ENCODE measurements at places on chromosomes 4 and X.

GRCh38 chr4:177532358-177532757 lies 90.1 kb upstream of the AGA start:
- no peak for DNase-seq

DNA sequence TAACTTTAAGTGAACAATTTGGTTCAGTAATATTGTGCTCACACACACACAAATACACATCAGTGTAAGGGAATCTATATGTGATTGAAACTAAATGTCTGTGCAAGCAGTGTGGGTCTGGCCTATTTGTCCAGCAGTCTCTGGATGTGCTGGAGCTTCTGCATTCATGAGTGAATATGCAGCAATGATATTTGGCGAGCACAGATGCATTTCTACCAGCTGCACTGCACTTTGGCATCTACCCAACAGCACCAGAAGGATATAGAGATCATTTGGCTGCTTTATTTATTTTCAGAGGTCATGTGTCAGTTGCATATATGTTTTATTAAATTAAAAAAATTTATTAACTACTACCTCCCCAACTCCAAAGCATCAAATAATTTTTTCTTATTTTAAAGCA lies 613.4 kb upstream of the NR3C2 start:
- no peak for DNase-seq

DNA sequence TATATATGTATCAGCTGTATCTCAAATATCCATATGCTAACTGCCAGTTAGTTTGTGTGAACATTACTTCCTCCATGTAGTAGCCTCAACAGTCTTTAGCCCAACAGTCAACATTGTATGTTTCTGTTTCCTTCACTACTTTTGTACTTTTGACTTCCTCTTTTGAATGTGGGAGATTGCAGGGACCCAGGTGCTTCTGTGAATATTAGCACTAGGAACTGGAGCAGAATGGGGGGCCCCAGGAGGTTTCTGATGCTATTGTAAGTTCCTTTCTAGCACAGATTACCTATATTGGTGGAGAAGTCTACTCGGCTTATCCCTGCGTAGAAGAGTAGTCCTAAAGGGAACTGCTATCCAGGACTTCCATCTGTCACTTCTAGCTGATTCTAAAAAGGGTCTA lies 2.3 kb downstream of the PLAC8 start:
- DNase-seq, result no peak

DNA sequence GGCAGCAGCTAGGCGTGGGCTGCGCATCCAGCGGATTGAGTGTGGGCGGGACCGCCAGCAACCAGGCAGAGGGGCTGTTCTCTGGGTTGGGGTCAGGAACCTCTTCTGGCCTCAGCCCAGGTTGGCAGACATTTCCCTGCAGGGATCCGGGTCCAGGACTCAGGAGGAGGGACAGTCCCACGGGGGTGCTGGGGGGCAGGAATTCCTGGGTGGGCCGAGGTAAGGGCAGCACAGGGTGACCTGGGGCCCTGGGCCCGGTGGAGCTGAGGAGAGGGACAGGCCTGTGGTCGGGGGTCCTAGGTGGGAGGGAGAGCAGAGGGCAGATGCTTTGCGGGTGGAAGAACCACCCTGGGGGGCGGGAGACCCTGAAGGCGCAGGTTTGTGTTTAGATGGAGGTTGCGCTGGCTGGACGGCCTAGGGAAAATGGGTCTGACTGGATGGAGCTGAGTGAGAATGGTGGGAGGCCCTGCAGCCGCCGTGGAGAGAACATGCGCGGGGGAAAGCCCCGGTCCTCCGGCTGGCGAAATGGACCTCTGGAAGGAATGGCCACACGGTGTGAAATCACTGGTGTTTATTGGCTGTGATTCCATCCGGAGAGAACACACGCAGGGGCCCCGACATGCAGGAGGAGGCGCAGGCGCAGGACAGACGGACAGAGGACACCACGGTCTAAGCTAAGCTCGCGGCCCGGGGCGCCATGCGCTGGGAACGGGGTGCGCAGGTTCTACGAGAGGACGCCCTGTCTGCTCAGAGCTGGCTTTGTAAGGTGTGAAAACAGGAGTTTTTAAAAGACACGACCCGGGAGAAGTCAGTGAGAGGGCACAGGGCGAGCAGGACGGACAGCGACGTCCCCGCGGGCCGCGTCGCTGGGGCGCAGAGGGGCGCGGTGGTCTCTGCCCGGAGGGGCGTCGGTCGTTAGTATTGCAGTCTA lies 41.3 kb downstream of the CPLX1 start:
- no peak for DNase-seq

DNA sequence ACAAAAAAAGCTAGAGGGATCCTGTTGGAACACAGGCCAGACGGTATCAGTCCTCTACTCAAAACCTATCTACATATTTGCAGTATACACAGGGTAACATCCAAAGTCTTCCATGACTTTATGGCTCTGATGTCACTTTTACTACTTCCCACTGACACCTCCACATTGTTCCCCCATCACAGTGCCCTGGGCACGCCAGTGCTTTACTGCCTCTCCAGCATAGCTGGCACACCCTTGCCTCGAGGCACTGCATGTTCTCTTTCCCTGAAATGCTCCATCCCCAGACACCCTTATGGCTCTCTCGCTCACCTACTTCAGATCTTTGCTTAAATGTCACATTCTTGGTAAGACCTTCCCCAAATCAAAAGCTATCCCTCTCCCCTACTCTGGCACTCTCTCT lies 6.3 kb upstream of the ATP10D start:
- no peak for DNase-seq

- no peak for DNase-seq
These were observed 44.2 kb upstream of the SPRY1 start for GRCh38 chr4:123352240-123352945.

DNA sequence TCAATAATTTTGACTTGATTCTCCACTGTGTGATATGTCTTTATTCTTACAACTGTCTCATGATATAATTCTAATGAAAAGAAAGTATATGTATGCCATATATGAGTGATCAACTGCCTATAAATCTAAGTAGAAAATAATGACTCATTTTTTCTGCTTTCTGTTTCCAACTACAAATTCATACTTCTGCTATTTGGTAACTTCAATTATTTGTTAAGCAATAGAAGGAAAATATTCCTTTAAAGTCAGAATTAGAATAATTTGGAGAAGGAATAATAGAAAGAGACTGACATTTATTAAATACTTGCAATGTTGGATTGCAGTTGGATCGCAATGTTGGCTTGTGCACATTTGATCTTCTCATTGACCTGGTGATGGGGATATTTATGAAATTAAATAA lies 204.2 kb upstream of the PACRGL start:
- DNase-seq, result no peak

- DNase-seq, result no peak
These were observed 200.7 kb downstream of the CRLF2 start for GRCh38 chrX:1011691-1012283.

- no peak for DNase-seq
These were observed 28.8 kb upstream of the IL13RA1 start for GRCh38 chrX:118698516-118699170.

- no peak for DNase-seq
These were observed 21.7 kb downstream of the DDIT4L start for GRCh38 chr4:100168521-100168920.

DNA sequence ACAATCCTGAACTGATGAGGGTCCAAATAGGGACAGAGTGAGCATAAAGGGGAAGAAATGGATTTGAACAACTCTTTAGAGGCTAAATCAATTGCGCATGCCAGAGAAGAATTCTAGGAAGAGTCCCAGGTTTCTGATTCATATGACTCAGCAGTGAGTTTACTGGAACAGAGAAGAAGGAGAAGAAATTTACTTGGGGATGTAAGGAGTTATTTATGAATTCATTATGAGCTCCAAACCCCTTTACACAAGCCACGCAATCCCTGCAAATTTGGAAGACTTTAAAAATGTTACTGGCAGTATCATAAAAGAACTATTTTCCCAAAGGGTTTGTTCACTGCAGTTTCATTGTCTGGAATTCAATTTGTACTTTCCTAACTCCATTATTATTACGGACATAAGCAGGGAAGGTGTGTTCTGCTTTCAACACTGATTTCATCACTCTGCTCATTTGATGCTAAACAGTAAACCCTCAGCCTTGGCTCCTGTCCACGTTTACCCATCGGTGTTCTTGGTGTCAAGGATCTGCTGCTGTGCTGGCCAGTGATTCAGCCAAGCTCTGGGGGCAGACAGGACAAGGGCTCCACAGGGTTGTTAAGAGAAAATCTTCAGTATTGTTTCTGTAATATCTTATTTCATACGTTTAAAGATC lies 273.7 kb downstream of the HNRNPD start:
- no peak for DNase-seq

- DNase-seq, result no peak
These were observed 47.5 kb downstream of the ZGRF1 start for GRCh38 chr4:112589206-112589605.

GRCh38 chrX:25640276-25640675 lies 497.9 kb upstream of the MAGEB18 start:
- no peak for DNase-seq

DNA sequence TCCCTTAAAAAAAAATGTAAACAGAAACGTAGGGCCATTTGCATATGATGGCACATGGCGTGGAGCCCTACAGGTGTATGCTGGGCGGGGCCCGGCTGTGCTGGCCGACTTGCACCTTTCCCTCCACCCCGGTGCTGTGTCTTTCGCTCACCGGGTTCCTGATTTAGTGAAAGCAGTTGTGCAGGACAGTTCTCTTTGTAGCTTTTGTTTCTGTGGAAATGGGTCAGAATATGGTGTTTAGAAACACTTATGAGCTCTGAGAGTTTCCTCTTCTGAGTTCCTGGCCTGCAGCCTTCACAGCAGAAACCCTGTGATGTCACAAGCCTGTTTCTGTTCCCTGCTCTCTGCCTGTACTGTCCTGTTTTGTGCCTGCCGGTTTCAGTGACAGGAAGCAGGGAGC lies 22.5 kb upstream of the MSANTD1 start:
- DNase-seq, result no peak

DNA sequence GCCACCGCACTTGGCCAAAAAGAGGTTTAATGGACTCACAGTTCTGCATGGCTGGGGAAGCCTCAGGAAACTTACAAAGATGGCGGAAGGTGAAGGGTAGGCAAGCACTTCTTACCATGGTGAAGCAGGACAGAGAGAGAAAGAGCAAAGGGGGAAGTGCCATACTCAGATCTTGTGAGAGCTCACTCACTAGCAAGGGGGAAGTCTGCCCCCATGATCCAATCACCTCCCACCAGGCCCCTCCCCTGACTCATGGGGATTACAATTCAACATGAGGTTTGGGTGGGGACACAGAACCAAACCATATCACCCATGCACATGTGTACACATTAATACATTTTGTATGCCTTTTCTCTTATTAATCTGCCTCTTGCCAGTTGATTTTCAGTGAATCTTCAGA lies 77.2 kb upstream of the HSD17B10 start:
- DNase-seq, result no peak

DNA sequence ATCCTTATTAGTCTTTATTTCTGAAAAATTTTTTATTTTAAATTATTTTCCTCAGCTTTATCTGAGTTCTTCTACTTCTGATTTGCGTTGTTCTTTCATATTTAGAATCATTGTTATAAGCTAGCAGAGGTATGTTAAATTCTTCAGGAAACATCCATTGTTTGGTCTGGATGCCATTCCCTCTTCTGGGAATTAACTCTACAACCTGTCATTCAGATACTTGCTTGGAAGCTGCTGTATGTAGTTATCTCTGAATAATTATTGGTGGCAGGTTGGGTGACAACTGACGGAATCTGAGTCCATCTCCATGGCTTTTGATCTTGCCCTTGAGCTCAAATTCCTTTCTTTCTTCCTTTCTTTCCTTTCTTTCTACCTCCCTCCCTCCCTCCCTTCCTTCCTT lies 61.9 kb downstream of the DDIT4L start:
- DNase-seq, result no peak

DNA sequence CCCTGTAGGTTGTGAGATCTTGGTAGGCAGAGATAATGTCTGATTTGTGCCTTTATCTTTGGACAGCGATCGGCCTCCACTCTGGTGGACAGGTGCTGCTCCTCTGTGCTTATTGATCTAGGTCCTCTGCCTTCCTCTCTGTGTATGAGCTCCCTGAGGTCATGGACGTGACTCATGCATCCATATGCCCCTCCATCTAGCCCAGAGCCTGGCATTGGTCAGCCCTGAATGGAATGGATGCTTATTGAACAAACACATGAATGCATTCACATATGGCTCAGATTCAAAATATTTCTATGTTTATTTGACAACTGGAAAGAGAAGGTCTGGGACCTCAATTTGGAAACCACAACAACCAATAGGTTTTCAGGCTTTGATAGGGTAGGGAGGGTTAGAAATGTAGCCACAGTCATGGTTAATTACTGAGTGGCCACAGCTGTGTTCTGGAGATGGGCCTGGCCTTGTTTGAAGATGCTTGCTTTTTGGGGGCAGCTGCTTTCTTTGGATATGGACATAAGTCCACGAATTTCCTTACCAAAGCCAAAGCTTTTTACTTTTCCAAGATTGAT lies 76.2 kb downstream of the SEL1L3 start:
- DNase-seq, result no peak

DNA sequence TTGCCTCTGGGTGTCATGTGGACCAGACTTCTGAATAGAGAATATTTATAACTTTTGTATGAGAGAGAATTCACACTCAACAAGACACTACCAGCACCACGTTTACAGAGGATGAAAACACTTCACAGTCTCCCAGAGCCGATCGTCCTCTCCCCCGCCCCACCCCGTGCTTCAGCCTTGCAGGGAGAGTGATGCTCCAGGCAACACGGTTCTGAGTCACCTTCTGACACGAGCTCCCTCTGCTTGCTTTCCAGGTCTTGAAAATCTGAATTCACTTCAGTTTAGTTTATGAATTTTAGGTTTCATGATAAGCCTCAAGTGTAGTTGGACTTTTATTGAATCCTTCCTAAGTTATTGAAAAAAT lies 59.8 kb downstream of the CPLX1 start:
- DNase-seq, result no peak

GRCh38 chr4:120824946-120825345 lies 97.6 kb downstream of the PRDM5 start:
- DNase-seq, result no peak

DNA sequence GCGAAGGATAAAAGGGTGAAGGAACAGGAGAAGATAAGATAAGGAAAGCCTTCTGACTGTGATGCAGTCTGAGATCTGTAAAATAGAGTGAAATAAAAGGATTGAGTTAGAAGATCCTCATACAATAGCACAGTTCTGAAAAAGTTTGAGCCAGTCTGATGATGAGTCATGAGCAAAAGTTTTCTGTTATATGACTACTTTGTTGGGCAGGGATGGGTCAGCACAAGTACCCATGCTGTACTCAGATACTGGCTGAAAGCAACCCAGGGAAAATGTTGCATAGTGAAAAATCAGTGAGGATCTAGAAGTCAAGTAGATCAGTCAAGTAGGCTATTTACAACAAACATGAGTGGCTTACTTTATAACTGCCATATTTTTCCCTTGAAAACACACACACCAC lies 253.5 kb downstream of the PCDH10 start:
- DNase-seq, result no peak

All from COR-L47 (cell line).